ENCODE measurements at places on chromosomes 7 and 10. TPM values are rescaled to one million over a fixed set of nuclear protein-coding genes. Genes with fewer than 3 reads are reported as not detected.

GPR146 gene
- 1.6 TPM for total RNA-seq

C10orf105 gene
- 0.63 TPM for total RNA-seq

ORAI2 gene
- 28.7 TPM for total RNA-seq

SORCS1 gene
- total RNA-seq, result not detected

GRCh38 chr7:84624927-84625326, 430.3 kb upstream of the SEMA3A start:
- DNase-seq, result no peak

DNA sequence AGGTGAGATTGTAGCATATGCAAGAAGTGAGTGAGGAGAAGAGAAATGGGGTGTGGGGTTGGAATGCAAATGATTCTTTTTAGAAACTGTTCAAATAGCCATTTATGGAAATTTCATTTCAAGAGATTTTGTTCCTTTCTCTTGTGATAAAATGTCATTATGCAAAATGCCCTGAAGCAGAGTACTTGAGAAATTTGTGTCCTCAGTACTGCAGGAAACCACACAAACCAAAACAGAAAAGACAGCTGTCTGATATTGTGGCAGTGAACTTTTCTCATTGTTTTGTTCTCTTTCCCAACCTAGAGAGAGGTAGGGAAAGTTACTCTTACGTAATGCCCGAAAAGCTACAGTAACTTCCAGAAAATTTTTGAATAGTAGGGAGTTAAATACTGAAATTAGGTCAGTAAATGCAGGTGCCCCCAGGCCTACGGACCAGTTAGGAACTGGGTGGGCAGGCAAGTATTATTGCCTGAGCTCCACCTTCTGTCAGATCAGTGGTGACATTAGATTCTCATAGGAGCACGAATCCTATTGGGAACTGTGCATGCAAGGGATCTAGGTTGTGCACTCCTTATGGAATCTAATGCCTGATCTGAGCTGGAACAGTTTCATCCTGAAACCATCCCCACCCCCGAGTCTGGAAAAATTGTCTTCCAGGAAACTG, 34.0 kb downstream of the DLD start:
- DNase-seq, result no peak

KNDC1 gene
- 0.17 TPM for total RNA-seq

GRCh38 chr7:38880454-38880853, 28.5 kb downstream of the VPS41 start:
- DNase-seq, result no peak

OR6V1 gene
- total RNA-seq, result not detected

DNA sequence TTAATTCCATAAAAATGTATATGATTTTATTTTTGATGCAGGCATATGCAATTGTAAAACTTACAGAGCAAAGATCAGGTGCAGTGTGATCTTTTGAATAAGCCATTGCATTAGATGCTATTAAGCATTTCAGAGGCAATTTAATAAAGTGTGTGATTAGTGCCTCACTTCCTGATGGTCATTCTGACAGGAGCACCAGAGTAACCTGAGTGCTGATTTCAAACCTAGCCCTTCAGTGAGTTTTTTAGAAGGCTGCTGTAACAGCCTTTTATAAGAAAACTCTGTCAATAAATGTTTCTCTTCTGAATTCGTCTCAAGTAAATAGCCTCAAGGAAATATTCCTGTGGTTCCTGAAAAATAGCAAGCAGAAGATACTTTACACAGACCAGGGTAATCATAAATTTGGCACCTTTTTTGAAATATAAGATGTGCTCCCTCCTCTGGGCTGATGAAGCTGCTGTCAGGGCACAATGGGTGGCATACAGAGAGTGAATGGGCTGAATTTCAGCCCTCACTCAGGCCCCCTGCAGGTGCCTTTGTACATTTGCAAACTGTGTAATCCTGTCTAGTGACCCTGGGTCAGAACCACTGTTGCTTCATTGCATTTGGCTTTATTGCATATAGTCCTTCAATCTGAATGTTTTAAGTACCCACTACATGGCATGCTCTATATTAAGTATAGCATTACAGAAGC, 193.7 kb upstream of the CSTF2T start:
- peak; percentile 13 for DNase-seq

EDRF1 gene
- total RNA-seq, result 27.7 TPM

CALHM1 gene
- not detected for total RNA-seq

DNA sequence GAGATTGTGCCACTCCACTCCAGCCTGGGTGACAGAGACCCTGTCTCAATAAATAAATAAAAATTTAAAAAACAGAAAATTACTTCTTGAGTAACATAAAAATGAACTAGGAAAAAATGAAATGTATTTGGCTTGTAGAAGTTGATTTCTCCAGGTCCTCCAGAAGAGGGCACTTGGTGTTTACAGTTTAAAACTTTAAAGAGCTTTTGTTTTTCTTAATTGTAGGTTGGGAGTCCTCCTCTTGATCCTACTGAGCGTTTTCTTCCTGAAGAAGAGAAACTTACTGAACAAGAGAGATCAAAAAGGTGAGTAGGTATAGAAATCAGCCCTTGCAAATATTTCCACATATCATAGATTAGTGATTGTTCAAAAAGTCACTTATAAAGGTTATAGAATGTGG, 16.2 kb downstream of the KIFBP start:
- no peak for DNase-seq

DNA sequence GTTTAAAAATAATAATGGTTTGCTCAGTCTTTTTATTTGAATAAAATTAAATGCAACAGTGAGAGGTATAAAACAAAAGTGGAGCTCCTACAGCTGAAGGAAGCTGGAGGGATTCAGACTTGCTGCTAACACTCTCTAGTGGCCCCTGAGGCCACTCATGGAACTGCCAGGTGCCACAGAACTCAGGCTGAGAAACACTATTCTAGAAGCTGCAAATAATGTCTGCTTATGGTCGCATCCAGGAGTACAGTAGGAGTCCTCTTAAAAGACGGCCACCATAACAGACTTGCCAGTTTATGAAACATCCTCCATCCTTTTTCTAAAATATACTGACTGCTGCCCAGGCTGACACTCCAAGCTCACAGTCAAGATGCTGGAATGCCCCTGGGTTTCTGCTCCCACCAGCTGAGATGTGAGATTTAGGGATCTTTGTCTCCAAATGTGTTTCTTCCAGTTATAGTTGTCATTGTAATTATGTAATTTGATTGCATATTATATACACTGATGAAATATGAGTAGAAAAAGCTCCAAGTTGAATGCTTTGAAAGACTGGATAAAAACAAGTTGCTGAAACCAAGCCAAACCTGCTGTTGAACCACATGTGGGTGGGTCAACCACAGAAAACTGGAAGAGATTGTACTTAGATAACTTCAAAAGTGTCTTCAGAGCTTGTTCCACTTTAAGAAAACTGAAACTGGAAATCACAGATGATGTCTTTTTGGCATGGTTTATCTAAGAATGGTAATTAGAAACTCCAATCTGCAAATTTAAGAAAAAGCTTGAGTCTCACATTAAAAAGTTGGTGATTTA, 213.7 kb upstream of the AOAH start:
- no peak for DNase-seq

DNA sequence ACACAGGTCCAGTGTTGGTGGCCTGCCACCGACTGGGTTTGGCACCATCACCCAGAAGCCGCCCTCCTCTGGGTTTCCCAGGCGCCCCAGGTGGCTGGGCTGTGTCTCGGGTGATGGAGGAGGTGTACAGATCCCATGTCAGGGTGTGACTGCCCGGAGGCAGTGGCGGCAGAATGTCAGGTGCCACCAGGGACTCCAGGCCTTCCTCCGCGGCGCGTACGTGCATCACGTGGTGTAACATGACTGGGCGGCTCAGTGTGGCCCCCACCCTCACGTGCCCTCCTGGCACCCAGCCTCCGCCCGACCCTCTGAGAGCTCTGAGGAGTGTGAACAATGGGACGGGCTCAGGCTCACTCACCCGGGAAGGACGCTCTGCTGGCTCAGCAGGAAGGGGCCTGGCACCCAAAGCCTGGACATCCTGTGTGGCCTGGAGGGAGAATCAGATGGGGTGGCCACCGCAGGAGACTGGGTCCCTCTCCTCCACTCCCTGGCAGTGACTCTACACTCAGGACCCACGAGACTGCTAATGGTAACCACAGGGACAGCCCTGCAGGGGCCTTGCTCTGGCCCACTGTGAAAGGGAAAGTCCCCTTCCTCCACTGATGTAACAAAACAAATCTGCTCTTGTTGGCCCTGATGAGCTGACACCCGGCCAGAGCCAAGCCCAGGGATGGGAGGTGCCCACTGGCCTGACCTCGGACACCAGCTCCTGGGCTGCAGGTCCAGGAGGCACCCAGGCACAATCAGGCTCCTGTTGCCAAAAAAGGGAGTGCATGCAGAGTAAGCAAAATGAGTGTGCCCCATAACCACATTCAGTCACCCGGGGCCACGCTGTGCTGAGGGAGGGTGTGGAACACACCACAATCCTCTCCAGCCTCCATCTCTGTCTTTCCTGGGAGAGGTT, 164.8 kb downstream of the PRKAG2 start:
- peak; percentile 12 for DNase-seq

- no peak for DNase-seq
Measured at GRCh38 chr10:34880817-34881216, 65.7 kb upstream of the PARD3 start.

DNA sequence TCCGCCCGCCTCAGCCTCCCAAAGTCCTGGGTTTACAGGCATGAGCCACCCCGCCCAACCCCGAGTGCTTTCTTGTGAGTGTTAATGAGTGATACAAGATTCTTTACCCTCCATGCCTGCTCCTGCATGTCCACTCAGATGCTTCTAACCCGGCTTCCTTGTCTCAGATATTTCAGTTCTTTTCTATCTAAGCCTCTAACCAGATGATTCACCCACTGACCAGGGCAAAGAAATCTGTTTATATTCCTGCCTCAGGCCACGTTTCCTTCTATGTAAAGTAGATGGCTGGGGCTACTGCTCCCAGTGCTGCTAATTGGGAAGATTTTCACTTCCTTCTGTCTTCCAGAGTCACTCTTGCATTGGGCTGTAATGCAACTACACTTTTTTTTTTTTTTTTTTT, 395.1 kb upstream of the ANKRD30A start:
- no peak for DNase-seq

Data from activated CD4-positive, alpha-beta memory T cell treated with anti-CD3 and anti-CD28 coated beads for 36 hours (primary cell).